ENCODE measurements at places on chromosomes 6 and 20. TPM values are rescaled to one million over a fixed set of nuclear protein-coding genes. Genes with fewer than 3 reads are reported as not detected.
A peak's percentile ranks its signal among the peaks of the same experiment; 100 is the strongest.

- no peaks in the 10 kb centered on the region for H3K36me3 ChIP-seq
- H3K27ac ChIP-seq, result no peak overlapping the region
- no peak overlapping the region for H3K4me3 ChIP-seq
- peaks cover 27% of the 10 kb centered on the region for H3K27me3 ChIP-seq
- H3K4me1 ChIP-seq, result no peaks in the 10 kb centered on the region
- DNase-seq, result no peak
These were observed 129.8 kb upstream of the SPACA1 start for GRCh38 chr6:87917886-87918285.

DNA sequence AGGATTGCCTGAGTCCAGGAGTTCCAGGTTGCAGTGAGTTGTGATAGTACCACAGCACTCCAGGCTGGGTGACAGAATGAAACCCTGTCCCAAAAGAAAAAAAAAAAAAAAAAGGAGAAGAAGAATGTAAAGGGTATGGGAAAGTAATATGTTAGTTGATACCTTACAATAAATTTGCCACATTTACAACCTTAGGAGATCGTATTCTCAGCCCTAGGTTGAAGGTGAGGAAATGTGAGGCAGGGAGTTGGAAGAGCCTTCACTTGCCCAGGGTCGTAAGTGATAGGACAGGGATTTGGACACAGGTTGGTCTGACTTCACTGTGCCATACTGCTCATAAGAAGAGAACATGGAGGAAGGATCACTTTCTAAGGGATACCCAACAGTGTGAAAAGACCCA, 68.6 kb downstream of the BMP6 start:
- H3K27me3 ChIP-seq, result peaks cover 12% of the 10 kb centered on the region
- H3K4me3 ChIP-seq, result no peak overlapping the region

DNA sequence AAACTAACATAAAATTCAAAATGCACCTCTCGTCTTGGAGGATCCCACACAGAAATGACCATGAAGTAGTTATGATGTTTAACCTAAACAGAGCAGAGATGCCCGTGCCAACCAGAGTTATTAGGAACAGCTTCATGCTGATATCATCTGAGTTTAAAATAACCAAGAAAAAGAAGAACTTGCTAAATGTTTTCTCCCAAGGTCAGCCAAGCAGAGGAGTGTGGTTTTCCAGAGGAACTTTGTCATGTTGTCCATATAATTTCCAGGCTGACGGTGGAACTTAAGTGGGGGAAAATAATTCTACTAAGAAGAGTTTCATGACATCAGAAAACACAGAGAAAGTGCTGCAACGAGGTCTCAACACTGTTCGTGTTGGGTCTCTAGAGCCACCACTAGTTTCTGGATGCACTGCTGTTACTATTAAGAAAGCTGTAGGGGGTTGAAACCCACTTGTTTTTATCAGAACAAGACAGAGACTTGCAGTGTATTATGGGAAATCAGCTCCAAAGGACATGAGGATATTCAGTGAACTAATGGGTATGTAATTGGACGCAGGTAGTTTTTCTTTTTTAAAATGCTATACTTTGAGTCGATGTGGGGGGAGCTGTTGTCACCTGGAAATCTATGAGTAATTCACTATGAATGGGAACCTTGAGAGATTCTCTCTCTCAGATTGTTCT, 5.2 kb downstream of the AGPAT4 start:
- H3K4me3 ChIP-seq, result no peak overlapping the region
- H3K4me1 ChIP-seq, result peaks cover 38% of the 10 kb centered on the region
- no peak overlapping the region for H3K27ac ChIP-seq
- peaks cover 4% of the 10 kb centered on the region for H3K27me3 ChIP-seq
- peaks cover 9% of the 10 kb centered on the region for H3K36me3 ChIP-seq

DNA sequence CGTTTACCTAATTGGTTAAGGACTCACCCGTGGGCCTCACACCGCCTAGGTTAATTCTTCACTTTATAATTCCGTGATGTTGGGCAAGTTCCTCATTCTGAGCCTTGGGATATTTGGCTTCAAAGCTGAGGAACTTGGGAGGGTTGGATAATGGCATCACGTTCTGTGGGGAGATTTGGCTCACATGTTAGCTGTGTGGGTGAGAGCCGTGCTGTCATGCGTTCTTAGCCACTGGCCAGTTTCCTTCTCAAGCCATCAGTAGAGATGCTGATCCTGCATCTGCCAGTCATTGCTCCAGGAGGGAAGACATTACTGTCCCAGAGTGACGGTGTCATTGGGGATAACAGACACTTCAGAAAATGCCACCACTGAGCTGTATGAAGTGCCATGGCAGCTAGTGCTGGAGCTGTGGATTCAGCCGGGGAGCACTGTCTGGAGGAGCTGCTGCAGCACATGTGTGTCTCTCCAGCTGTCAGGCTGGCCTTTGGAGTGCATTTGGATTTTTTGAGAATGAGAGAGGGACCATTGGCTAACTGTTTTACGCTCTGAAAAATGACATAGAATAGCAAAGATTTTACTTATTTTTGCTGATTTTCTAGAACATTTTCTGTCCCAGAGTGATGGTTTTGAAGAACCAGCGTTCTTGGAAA, 16.5 kb downstream of the IGF2R start:
- H3K27ac ChIP-seq, result peak overlapping the region; percentile 96
- H3K27me3 ChIP-seq, result peaks cover 3% of the 10 kb centered on the region
- H3K4me1 ChIP-seq, result peaks cover 92% of the 10 kb centered on the region
- no peaks in the 10 kb centered on the region for H3K36me3 ChIP-seq

- DNase-seq, result no peak
- H3K4me3 ChIP-seq, result no peak overlapping the region
- H3K27ac ChIP-seq, result no peak overlapping the region
- no peaks in the 10 kb centered on the region for H3K4me1 ChIP-seq
These were observed 2.1 kb upstream of the GATA5 start for GRCh38 chr20:62477669-62478455.

- peaks cover 2% of the 10 kb centered on the region for H3K4me1 ChIP-seq
- H3K27ac ChIP-seq, result no peak overlapping the region
- peak; percentile 41 for DNase-seq
- H3K4me3 ChIP-seq, result no peak overlapping the region
These were observed 107.5 kb downstream of the SLC22A3 start for GRCh38 chr6:160455541-160456213.

GRCh38 chr20:7728338-7728737, 211.9 kb downstream of the HAO1 start:
- DNase-seq, result no peak
- no peak overlapping the region for H3K27ac ChIP-seq
- no peaks in the 10 kb centered on the region for H3K27me3 ChIP-seq
- no peaks in the 10 kb centered on the region for H3K36me3 ChIP-seq
- H3K4me1 ChIP-seq, result no peaks in the 10 kb centered on the region

DNA sequence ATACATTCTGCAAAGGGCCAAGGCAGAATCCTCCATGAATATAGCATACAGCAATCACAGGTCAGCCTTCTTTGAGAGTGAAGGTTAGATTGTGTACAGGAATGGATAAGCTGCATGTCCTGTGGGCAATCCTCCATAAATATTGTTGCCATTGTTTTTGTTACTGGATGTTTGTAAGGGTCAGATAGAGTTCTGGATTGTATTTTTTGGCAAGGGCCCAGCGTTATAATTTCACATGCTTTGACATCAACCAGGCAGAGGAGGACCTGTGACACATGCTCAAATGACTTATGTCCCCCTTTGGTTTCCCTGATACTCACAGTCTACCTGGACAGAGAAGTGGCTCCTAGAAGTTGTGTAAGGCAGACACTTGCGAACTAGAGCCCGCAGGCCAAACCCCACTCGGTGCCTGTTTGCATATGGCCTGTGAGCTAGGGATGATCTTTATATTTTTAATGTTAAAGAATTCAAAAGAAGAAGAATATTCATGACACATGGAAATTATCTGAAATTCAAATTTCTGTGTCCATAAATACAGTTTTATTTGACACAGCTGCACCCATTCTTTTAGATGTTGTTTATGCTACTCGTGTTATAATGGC, 5.4 kb downstream of the LY86 start:
- H3K36me3 ChIP-seq, result no peaks in the 10 kb centered on the region
- no peak overlapping the region for H3K4me3 ChIP-seq
- H3K27me3 ChIP-seq, result no peaks in the 10 kb centered on the region

GRCh38 chr6:167826230-167826895, 348 bp upstream of the AFDN start:
- peaks cover 61% of the 10 kb centered on the region for H3K4me1 ChIP-seq
- H3K4me3 ChIP-seq, result peak overlapping the region; percentile 89
- no peaks in the 10 kb centered on the region for H3K36me3 ChIP-seq

DNA sequence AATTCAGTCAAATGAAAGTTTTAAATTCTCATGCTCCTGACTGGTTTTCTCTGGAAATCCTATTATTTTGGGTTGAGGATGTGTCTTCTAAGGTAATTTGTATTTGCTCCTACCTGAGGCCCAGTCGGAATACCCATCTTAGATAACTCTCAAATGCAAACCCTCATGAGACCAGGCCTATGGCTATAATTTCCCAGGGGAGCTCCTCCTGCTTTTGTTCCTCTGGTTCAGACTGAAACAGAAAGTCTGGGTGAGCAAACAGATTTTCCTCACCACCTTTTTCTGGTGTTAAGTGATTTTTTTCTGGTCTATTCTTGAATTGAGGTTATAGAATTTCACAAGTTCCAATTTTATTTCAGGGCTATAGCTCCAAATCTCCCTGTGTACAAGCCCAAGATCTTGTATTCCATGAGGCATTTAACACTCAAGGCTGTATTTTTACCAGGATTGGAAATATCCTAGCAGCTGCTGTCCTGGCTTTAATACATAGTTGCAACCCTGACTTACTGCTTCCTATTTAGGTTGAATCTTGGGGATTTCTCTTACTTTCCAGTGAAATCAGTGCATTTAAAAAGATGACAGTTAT, 169.1 kb upstream of the PTCHD4 start:
- no peaks in the 10 kb centered on the region for H3K36me3 ChIP-seq
- H3K27ac ChIP-seq, result no peak overlapping the region
- no peak for DNase-seq
- no peak overlapping the region for H3K4me3 ChIP-seq

Gene FAM217A
- total RNA-seq, result not detected

Gene OSER1
- total RNA-seq, result 38.5 TPM

Gene EYS
- total RNA-seq, result 0.18 TPM

Gene HIVEP2
- 17.6 TPM for total RNA-seq
